ENCODE measurements at places on chromosomes 3 and 15.

DNA sequence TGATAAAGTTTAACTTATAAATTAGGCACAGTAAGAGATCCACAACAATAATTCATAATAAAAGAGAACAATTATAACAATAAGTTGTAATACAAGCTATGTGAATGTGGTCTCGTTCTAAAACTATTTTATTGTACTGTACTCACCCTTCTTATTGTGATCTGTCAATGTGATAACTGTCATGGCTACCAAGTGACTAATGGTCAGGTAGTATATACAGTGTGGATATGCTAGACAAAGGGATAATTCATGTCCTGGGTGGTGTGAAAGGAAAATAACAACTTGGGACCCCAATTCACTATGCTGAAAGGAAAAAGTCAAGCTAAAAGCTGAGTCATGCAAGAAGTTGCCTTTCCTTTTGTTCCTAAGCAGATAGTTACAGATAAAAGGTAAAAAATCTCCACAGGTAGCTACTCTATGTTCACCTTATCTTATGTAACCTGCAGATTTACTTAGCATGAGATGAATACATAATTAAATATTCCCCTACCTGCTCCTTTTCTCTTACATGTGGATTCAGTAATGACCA, 10.7 kb upstream of the CYP8B1 start:
- no peak for DNase-seq

GRCh38 chr3:4895838-4896237, 83.4 kb upstream of the BHLHE40 start:
- DNase-seq, result no peak

- DNase-seq, result no peak
These were observed 10.9 kb downstream of the MCTP2 start for GRCh38 chr15:94242257-94242656.

- no peak for DNase-seq
These were observed 154.4 kb downstream of the CHL1 start for GRCh38 chr3:350871-351371.

- DNase-seq, result no peak
These were observed 15.9 kb downstream of the HPS3 start for GRCh38 chr3:149145356-149145755.

GRCh38 chr15:68187559-68187958, 17.6 kb downstream of the CALML4 start:
- DNase-seq, result peak; percentile 55

Data from NCI-H1092 treated with DMSO at 0.1 percent for 48 hours (cell line).